ENCODE measurements at places on chromosomes 5 and 9. TPM values are rescaled to one million over a fixed set of nuclear protein-coding genes. Genes with fewer than 3 reads are reported as not detected.

RBM27 gene
- total RNA-seq: 21.8 TPM

ZSWIM6 gene
- total RNA-seq: 5.7 TPM

GRCh38 chr5:1514027-1514818 is 9.5 kb downstream of the LPCAT1 start:
- no peaks in the 10 kb centered on the region for H3K27me3 ChIP-seq
- peak; percentile 7 for DNase-seq

- H3K4me1 ChIP-seq: peaks cover 22% of the 10 kb centered on the region
- no peak overlapping the region for H3K4me3 ChIP-seq
- no peaks in the 10 kb centered on the region for H3K27me3 ChIP-seq
- DNase-seq: no peak
- no peak overlapping the region for H3K27ac ChIP-seq
Measured at GRCh38 chr5:40754381-40755092, 1.2 kb downstream of the TTC33 start.

CHSY3 gene
- total RNA-seq: not detected

DNA sequence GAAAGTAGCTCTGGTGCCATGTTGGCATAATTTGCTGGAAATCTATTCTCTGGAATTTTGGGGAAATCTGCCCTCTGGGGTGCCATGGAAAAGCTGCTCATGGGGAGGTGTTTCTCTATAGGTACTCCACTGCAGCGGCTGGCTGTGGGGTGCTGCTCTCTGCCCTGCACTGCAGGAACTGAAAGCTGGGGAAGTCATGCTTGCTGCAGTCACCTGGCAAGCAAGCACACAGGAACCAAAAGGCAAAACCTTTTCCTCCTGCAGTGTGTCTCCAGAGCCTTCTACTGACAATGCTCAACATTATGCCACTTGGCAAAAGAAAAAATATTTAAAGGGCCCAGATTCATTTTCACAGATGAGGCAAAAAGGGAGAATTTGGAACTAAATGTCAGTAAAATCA is 25.8 kb upstream of the CARNMT1 start:
- no peaks in the 10 kb centered on the region for H3K4me1 ChIP-seq
- no peak overlapping the region for H3K27ac ChIP-seq
- H3K4me3 ChIP-seq: no peak overlapping the region

TYRP1 gene
- not detected for total RNA-seq

- H3K27me3 ChIP-seq: peaks cover 11% of the 10 kb centered on the region
- no peaks in the 10 kb centered on the region for H3K4me1 ChIP-seq
- no peak for DNase-seq
- no peak overlapping the region for H3K27ac ChIP-seq
- no peaks in the 10 kb centered on the region for H3K36me3 ChIP-seq
Measured at GRCh38 chr5:160289356-160289651, 23.1 kb downstream of the CCNJL start.

- H3K27me3 ChIP-seq: no peaks in the 10 kb centered on the region
- no peaks in the 10 kb centered on the region for H3K36me3 ChIP-seq
- H3K4me1 ChIP-seq: no peaks in the 10 kb centered on the region
Measured at GRCh38 chr5:63155310-63155631, 576.7 kb downstream of the LRRC70 start.

ANKRD18B gene
- 0.31 TPM for total RNA-seq

CBY3 gene
- total RNA-seq: 0.67 TPM

GMCL2 gene
- total RNA-seq: not detected

PLPP1 gene
- total RNA-seq: 7.2 TPM

GRCh38 chr9:36833954-36834353 is 200.1 kb downstream of the PAX5 start:
- no peaks in the 10 kb centered on the region for H3K4me1 ChIP-seq
- no peak for DNase-seq
- no peaks in the 10 kb centered on the region for H3K36me3 ChIP-seq

GRCh38 chr9:131624636-131625507 is 79.5 kb downstream of the PRRT1B start:
- H3K27ac ChIP-seq: peak overlapping the region; percentile 38
- H3K36me3 ChIP-seq: peaks cover 58% of the 10 kb centered on the region
- H3K4me1 ChIP-seq: peaks cover 31% of the 10 kb centered on the region
- no peak overlapping the region for H3K4me3 ChIP-seq
- DNase-seq: no peak
- no peaks in the 10 kb centered on the region for H3K27me3 ChIP-seq

DNA sequence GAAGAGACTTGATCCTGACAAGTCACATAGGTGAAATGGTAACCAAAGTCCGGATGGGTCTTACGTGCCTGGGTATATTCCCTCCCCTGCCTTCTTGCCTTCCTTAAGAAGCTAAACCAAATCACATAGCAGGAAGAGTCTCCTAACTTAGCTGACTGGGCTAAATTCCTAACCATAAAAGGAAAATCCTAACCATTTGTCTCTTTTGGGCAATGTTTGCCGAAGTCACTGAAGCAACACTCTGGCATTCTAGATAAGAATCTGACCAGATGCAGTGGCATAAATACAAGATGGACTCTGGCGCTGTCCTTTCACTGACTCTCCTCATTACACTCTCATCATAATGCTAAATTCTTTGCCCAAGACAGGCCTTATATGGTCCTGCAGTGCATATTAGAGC is 625.5 kb upstream of the RORB start:
- H3K4me3 ChIP-seq: no peak overlapping the region
- no peaks in the 10 kb centered on the region for H3K36me3 ChIP-seq
- no peak for DNase-seq
- H3K27me3 ChIP-seq: no peaks in the 10 kb centered on the region
- no peak overlapping the region for H3K27ac ChIP-seq

GRCh38 chr9:106718936-106719335 is 144.0 kb upstream of the ZNF462 start:
- H3K27me3 ChIP-seq: no peaks in the 10 kb centered on the region
- H3K36me3 ChIP-seq: no peaks in the 10 kb centered on the region

GRCh38 chr5:21680641-21681040 is 1172.5 kb downstream of the CDH12 start:
- DNase-seq: no peak
- no peaks in the 10 kb centered on the region for H3K36me3 ChIP-seq
- H3K4me3 ChIP-seq: no peak overlapping the region
- H3K4me1 ChIP-seq: no peaks in the 10 kb centered on the region

DNA sequence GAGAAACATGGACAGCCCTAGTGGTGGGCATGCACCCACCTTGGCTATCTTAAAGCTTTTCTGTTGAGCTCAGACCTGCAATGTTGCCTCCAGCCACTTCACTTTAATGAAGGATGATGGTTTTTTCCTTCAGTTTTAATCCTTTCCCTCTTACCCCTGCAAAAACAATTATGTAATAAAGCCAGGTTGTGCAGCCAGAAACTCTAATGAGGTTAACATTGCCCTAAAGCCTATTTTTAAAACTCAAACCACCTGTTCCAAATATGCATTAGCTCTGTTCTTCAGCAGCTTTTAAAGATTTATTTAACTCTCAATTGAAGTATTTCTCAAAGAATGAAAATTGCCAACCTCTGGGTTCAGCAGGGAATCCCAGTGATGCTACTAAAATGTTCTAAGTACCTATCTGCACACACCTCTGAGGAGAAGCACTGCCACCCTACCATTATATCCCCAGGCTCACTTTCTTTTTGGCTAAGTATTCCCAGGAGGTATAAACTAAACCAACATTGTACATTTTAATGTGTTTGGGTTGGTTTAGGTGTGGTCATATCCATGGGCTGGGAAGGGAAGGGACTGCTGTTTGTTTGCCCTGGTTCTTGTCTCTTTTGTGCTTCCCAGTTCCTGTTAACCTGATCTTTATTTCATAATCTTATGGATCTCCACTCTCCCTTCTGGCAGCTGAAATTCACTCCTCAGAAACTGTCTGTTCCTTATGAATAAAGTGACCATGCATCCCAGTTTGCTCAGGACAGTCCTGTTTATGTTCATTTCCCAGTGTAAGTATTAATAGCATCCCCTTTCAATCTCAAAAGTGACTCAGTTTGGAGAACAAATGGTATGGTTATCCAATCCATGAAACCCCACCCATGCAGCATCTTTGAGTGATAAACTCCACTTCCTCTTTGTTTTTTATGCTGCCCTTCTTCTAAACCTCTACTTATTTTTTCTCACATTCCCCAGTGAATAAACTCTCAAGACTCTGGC is 251.7 kb downstream of the RAB3C start:
- peaks cover 5% of the 10 kb centered on the region for H3K27me3 ChIP-seq
- H3K4me3 ChIP-seq: no peak overlapping the region
- H3K36me3 ChIP-seq: no peaks in the 10 kb centered on the region
- H3K4me1 ChIP-seq: no peaks in the 10 kb centered on the region
- no peak for DNase-seq
- H3K27ac ChIP-seq: no peak overlapping the region

- H3K27me3 ChIP-seq: no peaks in the 10 kb centered on the region
- no peak overlapping the region for H3K4me3 ChIP-seq
- DNase-seq: no peak
Measured at GRCh38 chr5:36883894-36884462, 7.4 kb downstream of the NIPBL start.

- no peaks in the 10 kb centered on the region for H3K36me3 ChIP-seq
- peaks cover 5% of the 10 kb centered on the region for H3K27me3 ChIP-seq
- no peak overlapping the region for H3K4me3 ChIP-seq
- DNase-seq: no peak
- no peak overlapping the region for H3K27ac ChIP-seq
Measured at GRCh38 chr9:135152614-135153334, 65.3 kb downstream of the OLFM1 start.

CDH12 gene
- total RNA-seq: not detected

RNF224 gene
- not detected for total RNA-seq

- no peak overlapping the region for H3K27ac ChIP-seq
- no peaks in the 10 kb centered on the region for H3K4me1 ChIP-seq
- no peaks in the 10 kb centered on the region for H3K27me3 ChIP-seq
- DNase-seq: no peak
- H3K4me3 ChIP-seq: no peak overlapping the region
Measured at GRCh38 chr5:100423330-100423729, 111.8 kb upstream of the FAM174A start.

- H3K4me3 ChIP-seq: no peak overlapping the region
- DNase-seq: no peak
- H3K27me3 ChIP-seq: peaks cover 17% of the 10 kb centered on the region
- no peak overlapping the region for H3K27ac ChIP-seq
- peaks cover 4% of the 10 kb centered on the region for H3K4me1 ChIP-seq
- no peaks in the 10 kb centered on the region for H3K36me3 ChIP-seq
Measured at GRCh38 chr5:115336201-115336720, 39.8 kb upstream of the CCDC112 start.

DNA sequence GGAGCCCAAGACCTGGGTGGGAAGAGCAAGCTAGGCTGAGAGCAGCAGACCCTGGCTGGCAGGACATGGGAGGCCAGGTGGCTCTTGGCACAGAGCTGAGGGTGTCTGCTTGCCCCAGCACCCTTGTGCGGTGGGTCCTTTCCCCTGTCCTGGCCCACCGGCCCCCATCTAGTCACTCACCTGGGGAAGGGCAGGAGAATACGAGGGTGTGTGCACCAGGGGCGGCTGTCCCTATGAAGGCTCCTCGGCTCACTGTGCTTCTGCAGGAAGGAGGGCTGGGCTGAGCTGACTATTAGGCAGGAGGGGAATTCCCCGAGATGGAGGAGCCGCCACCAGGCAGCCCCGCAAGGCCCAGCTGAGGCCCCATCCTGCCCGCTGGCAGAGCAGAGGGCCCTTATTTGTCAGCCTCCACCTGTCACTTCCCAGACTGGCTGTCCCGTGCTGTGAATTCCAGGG is 6.1 kb upstream of the TNIP1 start:
- peak overlapping the region; percentile 89 for H3K4me3 ChIP-seq
- peaks cover 30% of the 10 kb centered on the region for H3K36me3 ChIP-seq
- peaks cover 54% of the 10 kb centered on the region for H3K4me1 ChIP-seq
- no peaks in the 10 kb centered on the region for H3K27me3 ChIP-seq

HAND1 gene
- total RNA-seq: not detected
